ENCODE measurements at places on chromosomes 1 and 21. TPM values are rescaled to one million over a fixed set of nuclear protein-coding genes. Genes with fewer than 3 reads are reported as not detected.

DNA sequence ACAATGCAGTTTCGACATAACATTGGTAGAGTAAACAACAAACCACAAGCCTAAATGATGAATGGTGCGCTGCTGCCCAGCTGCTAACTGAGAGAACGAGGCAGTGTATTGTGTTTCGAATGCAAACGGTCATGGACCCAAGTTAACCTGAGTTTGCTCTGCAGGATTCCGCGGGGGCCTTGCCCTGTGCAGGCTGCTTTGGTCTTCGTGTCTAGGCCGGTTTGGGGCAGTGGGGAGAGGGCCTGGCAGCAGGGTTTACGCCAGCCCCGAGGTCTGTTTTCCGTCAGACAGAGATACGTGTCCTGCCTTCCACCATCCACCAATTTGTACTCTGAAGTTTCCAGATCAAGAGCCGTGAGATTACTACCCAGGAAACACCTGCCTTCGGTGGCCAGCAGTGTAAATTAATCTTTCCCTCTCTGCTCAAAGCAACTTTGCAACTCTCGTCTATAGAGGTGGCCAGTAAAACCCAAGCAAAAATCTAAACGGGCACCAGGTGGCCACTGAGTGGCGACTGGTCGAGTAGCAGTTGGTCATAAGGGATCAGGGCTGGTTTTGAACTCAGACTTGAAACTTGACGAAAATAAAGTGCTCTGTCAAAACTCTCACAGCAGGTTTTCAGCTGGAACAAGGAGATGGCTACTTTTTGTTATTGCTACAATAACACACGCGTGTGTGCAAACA, 6.3 kb upstream of the PRDM15 start:
- no peaks in the 10 kb centered on the region for H3K4me1 ChIP-seq
- no peaks in the 10 kb centered on the region for H3K27me3 ChIP-seq
- peaks cover 11% of the 10 kb centered on the region for H3K36me3 ChIP-seq
- no peak overlapping the region for H3K4me3 ChIP-seq
- DNase-seq, result no peak

DNA sequence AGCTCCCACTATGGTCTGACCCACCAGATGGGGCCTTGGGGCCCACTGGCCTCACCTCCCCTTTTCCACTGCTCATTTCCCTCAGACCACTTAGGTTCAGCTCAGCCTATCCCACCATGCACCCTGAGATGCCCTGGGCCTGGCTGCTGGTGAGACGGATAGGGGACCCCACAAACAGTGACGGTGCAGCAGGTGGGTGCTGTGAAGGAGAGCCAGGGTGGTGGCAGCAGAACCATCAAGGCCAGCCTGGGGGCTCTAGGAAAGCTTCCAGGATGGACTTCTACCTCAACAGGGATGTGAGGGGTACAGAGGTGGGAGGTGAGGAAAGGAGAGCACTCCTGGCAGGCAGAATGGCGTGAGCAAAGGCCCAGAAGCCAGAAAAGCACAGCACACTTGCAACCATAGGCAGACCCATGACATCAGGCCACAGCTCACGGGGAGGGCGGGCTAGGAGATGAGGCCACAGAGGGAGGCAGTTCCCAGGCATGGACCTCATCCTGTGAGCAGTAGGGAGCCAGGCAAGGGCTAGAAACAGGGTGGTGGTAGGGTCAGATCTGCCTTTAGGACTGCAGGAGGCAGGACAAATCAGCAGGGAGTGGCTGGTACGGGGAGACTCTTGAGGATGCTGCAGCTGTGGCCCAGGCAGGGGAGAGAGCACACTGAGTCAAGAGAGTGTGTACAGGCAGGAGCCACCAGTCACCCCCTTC, 23.1 kb downstream of the CYB5RL start:
- H3K4me3 ChIP-seq, result no peak overlapping the region
- no peaks in the 10 kb centered on the region for H3K27me3 ChIP-seq
- no peaks in the 10 kb centered on the region for H3K4me1 ChIP-seq
- H3K36me3 ChIP-seq, result no peaks in the 10 kb centered on the region
- DNase-seq, result no peak
- no peak overlapping the region for H3K27ac ChIP-seq

DNA sequence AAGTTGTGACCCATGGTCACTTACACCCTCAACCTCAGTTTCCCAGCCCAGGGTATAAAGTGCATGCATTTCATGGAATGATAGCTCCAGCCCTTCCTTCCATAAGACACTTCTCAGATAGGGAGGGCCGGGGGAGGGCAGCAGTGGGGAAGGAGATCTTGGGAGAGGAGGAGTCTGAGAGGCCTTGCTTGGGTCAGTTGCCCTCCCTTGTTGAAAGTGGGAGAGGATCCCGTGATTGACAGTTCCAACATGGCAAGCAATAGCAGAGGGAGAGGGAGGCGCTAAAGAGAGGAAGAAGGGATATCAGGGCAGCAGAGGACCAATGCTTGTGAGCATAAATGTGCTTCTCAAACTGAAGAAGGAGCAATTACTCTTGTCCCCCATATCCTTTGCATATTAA, 244.4 kb downstream of the CHRM3 start:
- H3K27me3 ChIP-seq, result no peaks in the 10 kb centered on the region
- H3K4me3 ChIP-seq, result no peak overlapping the region
- no peaks in the 10 kb centered on the region for H3K4me1 ChIP-seq
- H3K36me3 ChIP-seq, result no peaks in the 10 kb centered on the region

DNA sequence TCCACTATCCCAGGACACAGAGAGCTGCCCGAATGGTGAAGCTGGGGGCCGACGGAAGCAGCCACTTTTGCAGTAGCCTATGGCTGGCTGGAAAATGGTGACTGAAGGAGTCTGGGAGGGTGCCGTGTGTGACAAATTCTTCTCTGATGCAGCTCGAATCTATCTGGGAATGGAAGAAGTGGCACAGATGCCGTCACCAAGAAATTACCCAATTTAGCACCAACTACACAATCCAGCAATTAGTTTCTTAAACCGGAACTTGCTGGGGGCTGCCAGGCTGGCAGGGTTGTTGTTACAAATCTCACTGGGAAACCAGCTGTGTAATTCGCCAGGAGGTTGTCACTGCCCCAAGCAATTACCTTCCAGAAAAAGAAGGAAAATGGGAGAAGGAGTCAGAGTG, 18.0 kb downstream of the DLGAP3 start:
- no peak for DNase-seq
- no peaks in the 10 kb centered on the region for H3K36me3 ChIP-seq
- H3K4me1 ChIP-seq, result no peaks in the 10 kb centered on the region
- no peak overlapping the region for H3K4me3 ChIP-seq
- no peak overlapping the region for H3K27ac ChIP-seq
- peaks cover 38% of the 10 kb centered on the region for H3K27me3 ChIP-seq

DNA sequence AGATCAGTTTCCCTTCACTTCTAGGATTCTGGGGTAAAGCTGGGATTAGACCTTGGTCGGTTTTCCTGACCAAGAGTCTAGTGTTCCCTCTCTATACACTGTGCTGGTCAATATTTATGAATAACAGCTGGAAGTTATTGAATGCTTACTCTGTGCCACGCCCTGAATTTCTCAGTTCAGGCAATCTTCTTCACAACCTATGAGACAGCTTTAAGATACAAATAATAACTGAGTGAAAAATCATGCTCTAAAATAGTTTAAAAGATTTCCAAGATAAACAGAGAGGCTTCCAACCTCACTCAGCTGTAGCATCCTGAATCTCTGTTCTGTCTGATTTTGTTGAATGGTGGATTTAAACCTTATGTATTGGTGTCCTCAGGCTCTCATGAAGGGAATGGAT, 72.2 kb downstream of the GNG12 start:
- H3K4me3 ChIP-seq, result no peak overlapping the region
- peaks cover 30% of the 10 kb centered on the region for H3K4me1 ChIP-seq
- no peaks in the 10 kb centered on the region for H3K27me3 ChIP-seq
- H3K27ac ChIP-seq, result peak overlapping the region; percentile 23

DNA sequence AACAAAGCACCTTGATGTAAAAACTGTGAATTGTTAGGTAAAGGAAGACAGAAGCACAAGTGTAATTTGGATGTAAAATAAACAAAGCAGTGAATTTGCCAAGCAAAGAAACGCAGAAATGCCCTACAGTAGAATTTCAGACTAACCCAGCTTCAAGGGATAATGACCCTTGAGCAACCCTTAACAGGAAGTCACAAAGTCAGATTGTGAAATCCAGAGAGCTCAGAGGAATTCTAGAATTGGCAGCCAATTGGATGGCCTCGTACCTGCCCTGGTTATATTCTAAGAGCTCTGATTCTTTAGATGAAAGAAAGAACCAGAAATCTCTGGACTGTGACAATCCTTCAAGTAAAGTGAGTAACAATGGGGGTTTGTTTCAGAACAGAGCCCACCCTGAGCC, 152.7 kb upstream of the CHRM3 start:
- no peak for DNase-seq
- no peak overlapping the region for H3K27ac ChIP-seq
- no peaks in the 10 kb centered on the region for H3K36me3 ChIP-seq
- no peaks in the 10 kb centered on the region for H3K27me3 ChIP-seq
- peaks cover 5% of the 10 kb centered on the region for H3K4me1 ChIP-seq

DNA sequence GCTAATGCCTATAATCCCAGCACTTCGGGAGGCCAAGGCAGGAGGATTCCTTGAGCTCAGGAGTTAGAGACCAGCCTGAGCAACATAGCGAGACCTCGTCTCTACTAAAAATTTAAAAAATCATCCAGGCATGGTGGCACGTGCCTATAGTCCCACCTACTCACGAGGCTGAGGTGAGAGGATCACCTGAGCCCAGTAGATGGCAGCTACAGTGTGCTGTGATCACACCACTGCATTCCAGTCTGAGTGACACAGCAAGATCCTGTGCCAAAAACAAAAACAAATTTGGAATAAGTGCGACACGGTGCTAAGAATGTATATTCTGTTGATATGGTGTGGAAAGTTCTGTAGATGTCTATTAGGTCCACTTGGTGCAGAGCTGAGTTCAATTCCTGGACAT, 15.1 kb downstream of the USP33 start:
- H3K27me3 ChIP-seq, result no peaks in the 10 kb centered on the region
- no peak overlapping the region for H3K4me3 ChIP-seq
- no peaks in the 10 kb centered on the region for H3K4me1 ChIP-seq
- no peaks in the 10 kb centered on the region for H3K36me3 ChIP-seq

GRCh38 chr1:72435025-72435424, 152.7 kb upstream of the NEGR1 start:
- no peak overlapping the region for H3K4me3 ChIP-seq
- peak; percentile 20 for DNase-seq
- no peak overlapping the region for H3K27ac ChIP-seq
- H3K36me3 ChIP-seq, result no peaks in the 10 kb centered on the region
- H3K4me1 ChIP-seq, result peaks cover 31% of the 10 kb centered on the region
- no peaks in the 10 kb centered on the region for H3K27me3 ChIP-seq

- H3K27me3 ChIP-seq, result no peaks in the 10 kb centered on the region
- H3K4me3 ChIP-seq, result no peak overlapping the region
- no peak overlapping the region for H3K27ac ChIP-seq
- H3K36me3 ChIP-seq, result no peaks in the 10 kb centered on the region
- no peak for DNase-seq
- H3K4me1 ChIP-seq, result peaks cover 57% of the 10 kb centered on the region
These were observed 12.8 kb downstream of the SMAP2 start for GRCh38 chr1:40386359-40386723.

DNA sequence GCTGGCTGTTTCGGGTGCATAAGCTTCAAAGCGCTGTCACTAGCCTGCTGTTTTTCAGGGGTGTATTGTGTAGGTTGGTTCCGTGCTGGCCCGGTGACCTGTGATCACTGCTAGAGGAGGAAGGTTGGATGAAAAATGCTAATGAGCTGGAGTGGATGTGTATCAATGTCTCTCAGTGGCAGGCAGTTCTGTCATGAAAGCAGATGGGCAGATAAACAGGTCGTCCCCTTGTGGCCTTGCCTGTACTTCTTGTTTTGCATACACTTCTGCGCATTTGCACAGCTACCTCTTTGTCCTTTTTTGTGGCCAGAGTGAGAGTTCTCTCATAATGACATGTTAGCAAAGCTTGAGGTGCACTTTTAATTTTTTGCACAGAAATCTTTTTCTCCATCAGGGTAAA, 2.9 kb downstream of the SELENON start:
- H3K36me3 ChIP-seq, result no peaks in the 10 kb centered on the region
- no peaks in the 10 kb centered on the region for H3K27me3 ChIP-seq
- no peak for DNase-seq
- no peak overlapping the region for H3K4me3 ChIP-seq

GRCh38 chr1:18480315-18481189, at the start of gene KLHDC7A:
TSS of gene KLHDC7A (plus strand) at chr1:18480930. CDS start at chr1:18480982, 52 bp downstream.
- no peak within 1 kb of the TSS for H3K4me3 ChIP-seq
- peaks cover 9% of the 10 kb centered on the region for H3K4me1 ChIP-seq
- H3K27ac ChIP-seq, result no peak within 1 kb of the TSS

CD52 gene
- total RNA-seq, result not detected

CD58 gene
- 15.2 TPM for total RNA-seq

DHX9 gene
- total RNA-seq, result 191 TPM

HLCS gene
- 44.1 TPM for total RNA-seq

LRRC53 gene
- not detected for total RNA-seq

LCE2A gene
- not detected for total RNA-seq

ZMPSTE24 gene
- 68.7 TPM for total RNA-seq
